CD4-positive, CD25-positive, alpha-beta regulatory T cell (primary cell): ENCODE measurements at places on chromosomes 5 and 9. TPM values are rescaled to one million over a fixed set of nuclear protein-coding genes. Genes with fewer than 3 reads are reported as not detected.

The BTNL3 gene
- polyA plus RNA-seq: not detected

GRCh38 chr9:114813717-114814418 is 8.0 kb upstream of the TNFSF15 start:
- no peaks in the 10 kb centered on the region for H3K4me1 ChIP-seq
- H3K27ac ChIP-seq: no peak overlapping the region
- DNase-seq: no peak

DNA sequence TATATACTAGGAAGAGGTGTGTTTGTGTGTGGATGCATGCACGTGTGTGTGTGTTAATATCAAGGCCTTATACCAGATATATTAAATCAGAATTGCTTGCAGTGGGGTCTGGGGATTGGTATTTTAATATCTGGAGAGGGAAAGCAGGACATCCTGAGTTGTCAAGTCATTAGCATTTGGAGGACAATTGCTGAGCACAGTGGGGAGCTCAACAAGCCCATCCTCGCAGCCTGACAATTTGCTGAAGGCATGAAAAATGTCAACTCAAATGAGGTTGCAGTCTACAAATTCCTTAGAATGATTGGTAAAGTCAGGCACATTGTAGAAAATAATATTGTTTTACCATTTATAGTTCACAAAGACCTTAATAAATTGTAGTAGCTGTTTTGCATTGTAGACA is 627.4 kb downstream of the LRRC70 start:
- no peaks in the 10 kb centered on the region for H3K27me3 ChIP-seq
- H3K27ac ChIP-seq: no peak overlapping the region
- no peak for DNase-seq
- H3K36me3 ChIP-seq: no peaks in the 10 kb centered on the region

DNA sequence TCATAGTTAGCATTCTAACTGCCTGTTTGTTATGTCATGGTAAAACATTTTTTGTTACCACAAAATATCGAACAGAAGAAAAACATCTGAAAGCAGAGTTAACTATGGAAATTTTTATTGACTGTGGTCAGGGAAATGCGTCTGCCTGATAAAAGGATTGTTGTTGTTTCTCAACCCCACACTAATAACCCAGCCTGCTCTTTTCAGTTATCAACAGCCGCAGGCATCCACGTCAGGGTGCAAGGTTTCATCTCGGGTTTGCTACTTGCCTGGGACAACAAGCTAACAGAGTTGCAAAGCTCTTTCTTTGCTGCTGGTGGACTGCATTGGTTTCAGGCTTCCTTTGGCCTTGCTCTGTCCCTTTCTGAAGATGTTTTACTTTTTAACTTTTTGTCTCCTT is 969.2 kb downstream of the CDH18 start:
- H3K27me3 ChIP-seq: no peaks in the 10 kb centered on the region
- no peak overlapping the region for H3K27ac ChIP-seq
- no peak overlapping the region for H3K4me3 ChIP-seq

The FST gene
- not detected for polyA plus RNA-seq

GRCh38 chr5:156237361-156237760 is 89.6 kb upstream of the SGCD start:
- no peaks in the 10 kb centered on the region for H3K36me3 ChIP-seq
- H3K27ac ChIP-seq: no peak overlapping the region
- no peak overlapping the region for H3K4me3 ChIP-seq
- no peak for DNase-seq
- no peaks in the 10 kb centered on the region for H3K27me3 ChIP-seq

GRCh38 chr9:28206280-28206679 is 633.0 kb upstream of the C9orf72 start:
- no peaks in the 10 kb centered on the region for H3K4me1 ChIP-seq
- no peaks in the 10 kb centered on the region for H3K36me3 ChIP-seq
- H3K27me3 ChIP-seq: no peaks in the 10 kb centered on the region
- DNase-seq: no peak
- H3K27ac ChIP-seq: no peak overlapping the region
- H3K4me3 ChIP-seq: no peak overlapping the region

The ARID3C gene
- polyA plus RNA-seq: not detected

- no peaks in the 10 kb centered on the region for H3K27me3 ChIP-seq
- H3K4me1 ChIP-seq: peaks cover 3% of the 10 kb centered on the region
- H3K36me3 ChIP-seq: no peaks in the 10 kb centered on the region
- no peak for DNase-seq
These were observed 13.0 kb downstream of the ELL2 start for GRCh38 chr5:95948631-95949030.

The FNBP1 gene
- polyA plus RNA-seq: 218 TPM

The BARX1 gene
- not detected for polyA plus RNA-seq

DNA sequence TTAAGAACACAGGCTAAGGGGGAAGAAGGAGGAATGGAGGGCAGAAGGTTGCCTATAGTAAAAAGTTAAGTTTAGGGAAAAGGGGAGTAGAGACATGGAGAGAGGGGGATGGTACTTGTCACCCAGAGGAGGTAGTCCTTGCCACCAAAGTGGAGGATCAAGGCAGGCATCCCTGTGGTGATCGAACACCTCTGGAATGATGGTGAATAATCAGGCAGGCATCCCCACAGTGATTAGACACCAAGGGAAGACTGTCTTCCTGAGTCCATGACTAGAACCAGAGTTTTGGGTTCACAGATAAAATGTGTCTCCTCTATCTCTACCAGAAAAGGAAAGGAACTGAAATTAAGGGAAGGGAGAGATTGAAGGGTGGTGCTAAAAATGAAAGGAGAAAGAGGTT is 19.2 kb upstream of the HMGCS1 start:
- H3K4me3 ChIP-seq: no peak overlapping the region
- no peaks in the 10 kb centered on the region for H3K4me1 ChIP-seq
- DNase-seq: no peak
- H3K27ac ChIP-seq: no peak overlapping the region
- no peaks in the 10 kb centered on the region for H3K36me3 ChIP-seq

The C9 gene
- polyA plus RNA-seq: not detected

The MCTP1 gene
- 0.76 TPM for polyA plus RNA-seq

The CYLC2 gene
- not detected for polyA plus RNA-seq

GRCh38 chr5:66151030-66151429 is 6.9 kb downstream of the SREK1 start:
- no peak for DNase-seq
- no peak overlapping the region for H3K27ac ChIP-seq
- no peaks in the 10 kb centered on the region for H3K27me3 ChIP-seq
- H3K4me1 ChIP-seq: peaks cover 33% of the 10 kb centered on the region
- H3K4me3 ChIP-seq: no peak overlapping the region

The ACOT12 gene
- not detected for polyA plus RNA-seq

GRCh38 chr5:126919566-126919965 is 110.8 kb downstream of the MARCHF3 start:
- H3K27ac ChIP-seq: no peak overlapping the region
- peaks cover 3% of the 10 kb centered on the region for H3K36me3 ChIP-seq
- H3K27me3 ChIP-seq: no peaks in the 10 kb centered on the region

DNA sequence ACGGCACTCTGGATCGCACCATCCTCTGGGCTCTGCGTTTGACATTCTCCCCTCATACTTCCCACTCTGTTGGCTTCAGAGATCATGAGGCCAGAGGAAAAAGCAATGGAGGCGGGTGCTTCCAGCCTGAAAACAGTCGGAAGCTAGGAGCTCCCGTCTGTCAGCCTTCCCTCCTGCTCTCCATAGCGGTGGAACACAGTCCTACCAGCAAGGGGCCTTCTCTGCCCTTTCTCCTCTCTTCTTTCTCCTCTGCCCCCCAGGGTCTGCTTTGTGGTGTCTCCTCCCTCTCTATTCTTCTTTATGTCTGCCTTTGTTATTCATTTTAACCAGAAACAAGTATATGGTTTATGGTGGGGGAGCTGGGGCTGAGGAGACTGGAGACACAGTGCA is 152.5 kb upstream of the NFIB start:
- H3K27me3 ChIP-seq: no peaks in the 10 kb centered on the region
- no peak for DNase-seq
- no peaks in the 10 kb centered on the region for H3K4me1 ChIP-seq
- no peak overlapping the region for H3K27ac ChIP-seq
- H3K36me3 ChIP-seq: no peaks in the 10 kb centered on the region

The ECM2 gene
- not detected for polyA plus RNA-seq

GRCh38 chr9:15300218-15300617 is 6.8 kb downstream of the TTC39B start:
- DNase-seq: no peak
- no peaks in the 10 kb centered on the region for H3K36me3 ChIP-seq
- H3K27me3 ChIP-seq: no peaks in the 10 kb centered on the region
- peak overlapping the region; percentile 89 for H3K27ac ChIP-seq
- peak overlapping the region; percentile 77 for H3K4me3 ChIP-seq

DNA sequence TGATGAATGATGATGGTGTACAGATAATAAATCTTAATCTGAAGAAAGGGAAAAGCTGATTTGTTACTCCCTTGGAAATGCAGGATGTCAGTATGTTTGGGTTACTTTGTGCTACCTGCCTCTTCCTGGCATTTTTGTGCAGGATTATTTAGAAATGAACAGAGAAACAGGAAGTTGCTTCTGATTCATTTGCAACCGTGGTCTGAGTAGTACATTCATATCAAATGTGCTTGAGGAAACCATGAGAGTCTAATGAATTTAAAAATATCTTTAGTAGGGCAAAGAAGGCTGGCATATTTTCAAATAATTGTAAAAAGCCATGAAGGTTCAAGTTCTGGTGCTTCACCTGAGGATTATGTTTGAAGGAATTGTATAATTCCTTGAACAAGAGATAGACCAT is 391.6 kb downstream of the TMEM161B start:
- no peak overlapping the region for H3K4me3 ChIP-seq
- no peaks in the 10 kb centered on the region for H3K4me1 ChIP-seq
- DNase-seq: no peak
- H3K27me3 ChIP-seq: no peaks in the 10 kb centered on the region
- H3K36me3 ChIP-seq: no peaks in the 10 kb centered on the region
- H3K27ac ChIP-seq: no peak overlapping the region

The UGT3A2 gene
- polyA plus RNA-seq: 0.20 TPM

The TUT7 gene
- 23.5 TPM for polyA plus RNA-seq

GRCh38 chr9:4515958-4516375 is 25.7 kb downstream of the SLC1A1 start:
- no peak for DNase-seq
- H3K4me1 ChIP-seq: peaks cover 6% of the 10 kb centered on the region
- H3K4me3 ChIP-seq: no peak overlapping the region
- H3K27ac ChIP-seq: no peak overlapping the region
- no peaks in the 10 kb centered on the region for H3K36me3 ChIP-seq

GRCh38 chr9:12640016-12640587 is 53.1 kb upstream of the TYRP1 start:
- H3K4me1 ChIP-seq: no peaks in the 10 kb centered on the region
- no peaks in the 10 kb centered on the region for H3K36me3 ChIP-seq
- no peak overlapping the region for H3K27ac ChIP-seq
- H3K4me3 ChIP-seq: no peak overlapping the region

DNA sequence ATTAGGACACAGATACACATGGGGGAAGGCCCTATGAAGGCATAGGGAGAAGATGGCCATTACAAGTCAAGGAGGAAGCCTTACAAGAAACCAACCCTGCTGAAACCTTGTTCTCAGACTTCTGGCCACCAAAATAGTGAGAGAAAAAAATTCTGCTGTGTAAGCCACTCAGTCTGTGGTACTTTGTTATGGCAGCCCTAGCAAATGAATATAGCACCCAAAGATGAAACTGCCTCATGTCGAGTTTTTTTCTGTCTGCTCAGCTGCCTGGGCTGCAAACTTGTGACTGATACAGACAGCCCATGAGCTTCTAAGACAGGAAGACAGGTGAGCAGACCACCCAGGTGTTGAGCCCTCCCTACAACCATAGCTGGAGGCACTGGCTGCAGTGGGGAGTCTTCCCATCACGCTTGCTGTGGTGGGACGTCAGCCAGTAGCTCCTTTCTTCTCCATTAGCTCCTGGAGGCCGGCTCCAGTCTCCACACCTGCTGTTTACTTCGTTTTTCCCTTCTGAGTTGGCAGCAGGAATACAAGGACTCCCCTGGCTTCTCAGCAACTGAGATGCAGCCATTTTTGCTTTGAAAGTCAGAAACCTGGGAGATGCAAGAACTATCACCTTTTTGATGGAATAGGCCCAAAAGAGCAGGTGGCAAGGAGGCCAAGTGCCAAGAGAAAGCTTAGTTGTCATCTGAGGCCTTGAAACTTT is 164.9 kb downstream of the SEMA6A start:
- no peaks in the 10 kb centered on the region for H3K36me3 ChIP-seq
- H3K4me1 ChIP-seq: no peaks in the 10 kb centered on the region
- no peak overlapping the region for H3K27ac ChIP-seq
- DNase-seq: no peak
- no peaks in the 10 kb centered on the region for H3K27me3 ChIP-seq

The RAB14 gene
- polyA plus RNA-seq: 36.8 TPM

- no peaks in the 10 kb centered on the region for H3K27me3 ChIP-seq
- no peaks in the 10 kb centered on the region for H3K36me3 ChIP-seq
- no peak for DNase-seq
- H3K4me3 ChIP-seq: no peak overlapping the region
These were observed 30.2 kb downstream of the SH3PXD2B start for GRCh38 chr5:172424111-172424490.

DNA sequence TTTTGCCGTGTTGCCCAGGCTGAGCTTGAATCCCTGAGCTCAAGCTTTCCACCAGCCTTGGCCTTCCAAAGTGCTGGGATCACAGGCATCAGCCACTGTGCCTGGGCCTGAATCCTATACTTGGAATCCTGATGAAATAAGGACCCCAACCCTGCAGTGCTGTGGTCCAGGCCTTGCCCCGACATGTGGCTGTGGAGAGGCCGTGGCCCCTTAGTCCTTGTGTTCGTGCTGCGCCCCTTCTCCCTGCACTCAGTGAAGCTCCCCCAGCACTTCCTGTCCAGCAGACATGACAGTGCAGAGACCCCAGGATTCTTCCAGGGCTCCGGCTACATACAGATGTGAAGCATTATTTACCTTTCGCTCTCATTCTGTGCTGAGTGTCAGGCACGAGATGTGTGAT is 52.9 kb downstream of the EHMT1 start:
- peaks cover 15% of the 10 kb centered on the region for H3K4me1 ChIP-seq
- no peaks in the 10 kb centered on the region for H3K27me3 ChIP-seq
- no peak for DNase-seq
- peaks cover 10% of the 10 kb centered on the region for H3K36me3 ChIP-seq
- H3K27ac ChIP-seq: no peak overlapping the region

GRCh38 chr5:157555037-157555640 is 20.4 kb downstream of the ADAM19 start:
- H3K36me3 ChIP-seq: peaks cover 7% of the 10 kb centered on the region
- no peak for DNase-seq
- H3K4me3 ChIP-seq: peak overlapping the region; percentile 37
- H3K27ac ChIP-seq: peak overlapping the region; percentile 54

- no peak overlapping the region for H3K4me3 ChIP-seq
- no peaks in the 10 kb centered on the region for H3K4me1 ChIP-seq
- H3K27me3 ChIP-seq: no peaks in the 10 kb centered on the region
- DNase-seq: no peak
These were observed 11.6 kb downstream of the AGPAT2 start for GRCh38 chr9:136675477-136676296.

The ZNF484 gene
- 3.7 TPM for polyA plus RNA-seq

- H3K27me3 ChIP-seq: no peaks in the 10 kb centered on the region
- H3K4me1 ChIP-seq: no peaks in the 10 kb centered on the region
- no peak for DNase-seq
- no peak overlapping the region for H3K4me3 ChIP-seq
- H3K27ac ChIP-seq: no peak overlapping the region
These were observed 9.8 kb downstream of the CD74 start for GRCh38 chr5:150402901-150403342.

- no peaks in the 10 kb centered on the region for H3K36me3 ChIP-seq
- no peak for DNase-seq
- H3K27ac ChIP-seq: no peak overlapping the region
- H3K4me1 ChIP-seq: no peaks in the 10 kb centered on the region
These were observed 15.9 kb downstream of the RHOBTB3 start for GRCh38 chr5:95746722-95747679.
